Naive thymus-derived CD4-positive, alpha-beta T cell (primary cell): ENCODE measurements at places on chromosomes 3 and 15. TPM values are rescaled to one million over a fixed set of nuclear protein-coding genes. Genes with fewer than 3 reads are reported as not detected.

DNA sequence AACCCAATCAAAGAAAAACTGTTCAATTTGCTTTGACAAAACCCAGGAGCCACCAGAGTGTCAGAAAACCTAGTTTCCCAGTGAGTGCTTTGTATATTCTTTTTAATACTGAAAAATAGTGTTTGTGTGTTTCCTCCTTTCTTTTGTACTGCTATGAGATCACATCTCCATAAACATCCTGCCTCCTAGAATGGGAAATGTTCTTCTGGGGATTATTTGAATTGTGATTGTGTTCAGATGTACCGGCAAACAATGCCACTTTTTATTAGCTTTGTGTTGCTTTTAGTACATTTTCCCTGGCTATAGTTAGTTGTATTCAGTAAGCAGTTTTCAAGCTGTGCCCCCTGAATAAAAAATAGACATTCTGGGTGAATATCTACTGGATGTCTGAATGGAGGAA, 148.0 kb upstream of the NR2E3 start:
- no peaks in the 10 kb centered on the region for H3K36me3 ChIP-seq
- no peak for DNase-seq
- H3K27me3 ChIP-seq = no peaks in the 10 kb centered on the region
- no peak overlapping the region for H3K4me3 ChIP-seq
- H3K27ac ChIP-seq = no peak overlapping the region

DLL4 gene
- not detected for polyA plus RNA-seq

- H3K27ac ChIP-seq = no peak overlapping the region
- DNase-seq = no peak
- H3K27me3 ChIP-seq = no peaks in the 10 kb centered on the region
- H3K4me1 ChIP-seq = no peaks in the 10 kb centered on the region
Measured at GRCh38 chr3:126540951-126541627, 17.1 kb downstream of the CHST13 start.

- H3K27me3 ChIP-seq = no peaks in the 10 kb centered on the region
- no peak overlapping the region for H3K4me3 ChIP-seq
- no peaks in the 10 kb centered on the region for H3K4me1 ChIP-seq
- no peak for DNase-seq
- no peak overlapping the region for H3K27ac ChIP-seq
Measured at GRCh38 chr3:12687948-12688347, 24.0 kb upstream of the RAF1 start.

BUB1B gene
- polyA plus RNA-seq = not detected

- DNase-seq = no peak
- H3K36me3 ChIP-seq = no peaks in the 10 kb centered on the region
- H3K4me1 ChIP-seq = no peaks in the 10 kb centered on the region
- H3K27me3 ChIP-seq = no peaks in the 10 kb centered on the region
- H3K4me3 ChIP-seq = no peak overlapping the region
- no peak overlapping the region for H3K27ac ChIP-seq
Measured at GRCh38 chr15:80703965-80704364, 8.9 kb downstream of the ABHD17C start.

DNA sequence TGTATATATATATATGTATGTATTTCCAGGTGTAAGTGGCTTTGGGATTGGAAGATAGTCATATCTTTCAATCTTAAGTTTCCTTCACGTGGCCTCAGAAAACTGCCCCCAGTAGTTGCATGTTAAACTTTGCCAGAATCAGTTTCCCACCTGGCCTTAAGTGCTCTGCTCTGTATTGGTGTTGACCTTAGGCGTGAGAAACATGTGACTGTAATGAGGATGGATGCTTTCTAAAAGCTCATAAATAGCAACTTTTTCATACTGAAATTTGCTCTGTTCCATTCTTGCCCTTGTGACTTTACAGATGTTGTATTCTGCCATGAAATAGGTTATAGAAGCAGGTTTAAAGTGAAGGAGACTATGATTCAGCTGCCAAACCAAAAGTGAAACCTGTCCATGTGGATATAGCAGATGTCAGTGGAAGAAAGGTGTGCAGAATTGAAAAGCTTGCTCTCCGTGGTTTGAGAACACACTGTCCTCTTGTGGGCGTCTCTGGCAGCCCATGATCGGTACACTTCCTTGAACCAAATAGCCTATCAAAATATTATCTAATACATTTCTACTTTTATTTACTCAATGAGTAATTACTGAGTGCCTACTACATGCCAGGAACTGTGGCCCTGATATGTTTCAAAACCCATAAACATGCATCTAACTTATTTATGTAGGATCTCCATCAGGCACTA, 15.8 kb downstream of the SCG5 start:
- no peak for DNase-seq
- H3K27ac ChIP-seq = no peak overlapping the region
- H3K27me3 ChIP-seq = no peaks in the 10 kb centered on the region
- no peaks in the 10 kb centered on the region for H3K36me3 ChIP-seq
- H3K4me1 ChIP-seq = no peaks in the 10 kb centered on the region
- no peak overlapping the region for H3K4me3 ChIP-seq

GOLGA8M gene
- 0.53 TPM for polyA plus RNA-seq

- no peaks in the 10 kb centered on the region for H3K36me3 ChIP-seq
- H3K27ac ChIP-seq = no peak overlapping the region
- no peak for DNase-seq
- no peak overlapping the region for H3K4me3 ChIP-seq
- no peaks in the 10 kb centered on the region for H3K4me1 ChIP-seq
Measured at GRCh38 chr3:152770296-152770695, 64.6 kb upstream of the P2RY1 start.

GRCh38 chr3:52037291-52037690, 19.1 kb downstream of the DUSP7 start:
- no peak for DNase-seq
- H3K4me1 ChIP-seq = no peaks in the 10 kb centered on the region
- no peak overlapping the region for H3K27ac ChIP-seq
- no peaks in the 10 kb centered on the region for H3K27me3 ChIP-seq
- H3K4me3 ChIP-seq = no peak overlapping the region
- H3K36me3 ChIP-seq = no peaks in the 10 kb centered on the region
